ENCODE measurements at places on chromosomes 16 and 17. TPM values are rescaled to one million over a fixed set of nuclear protein-coding genes. Genes with fewer than 3 reads are reported as not detected.

DNA sequence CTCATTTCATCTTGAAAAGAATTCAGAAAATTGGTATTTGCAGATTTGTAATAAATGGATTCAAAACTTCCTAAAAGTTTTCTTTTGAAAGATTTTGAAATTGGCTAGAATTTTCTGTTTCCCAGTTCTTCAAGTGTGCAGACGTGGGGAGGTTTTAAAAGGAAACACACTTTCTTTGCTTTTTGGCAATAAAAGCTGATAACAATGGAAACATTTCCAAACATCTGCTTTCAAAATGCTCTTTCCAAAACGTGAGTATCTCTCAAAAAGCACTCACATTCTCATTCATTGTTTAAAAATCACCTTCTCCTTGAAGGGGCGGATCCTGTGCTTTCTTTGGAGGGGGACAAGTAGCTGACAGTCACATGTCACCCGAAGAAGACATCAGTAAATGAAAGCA is 8.6 kb upstream of the GSG1L start:
- no peak for DNase-seq

- DNase-seq = no peak
Observed at GRCh38 chr16:48125888-48126287, 29.9 kb downstream of the ABCC12 start.

- DNase-seq = no peak
Observed at GRCh38 chr16:51596247-51596646, 445.2 kb upstream of the SALL1 start.

ZSWIM7 gene
- total RNA-seq = 20.3 TPM

WSCD1 gene
- not detected for total RNA-seq

Measured in HT-29 (cell line).